D341Med (cell line): ENCODE measurements at places on chromosomes 12 and 14.

- DNase-seq = peak; percentile 4
Observed at GRCh38 chr14:101118233-101118632, 214.7 kb upstream of the RTL1 start.

GRCh38 chr14:99324291-99324690 is 52.3 kb upstream of the BCL11B start:
- no peak for DNase-seq

DNA sequence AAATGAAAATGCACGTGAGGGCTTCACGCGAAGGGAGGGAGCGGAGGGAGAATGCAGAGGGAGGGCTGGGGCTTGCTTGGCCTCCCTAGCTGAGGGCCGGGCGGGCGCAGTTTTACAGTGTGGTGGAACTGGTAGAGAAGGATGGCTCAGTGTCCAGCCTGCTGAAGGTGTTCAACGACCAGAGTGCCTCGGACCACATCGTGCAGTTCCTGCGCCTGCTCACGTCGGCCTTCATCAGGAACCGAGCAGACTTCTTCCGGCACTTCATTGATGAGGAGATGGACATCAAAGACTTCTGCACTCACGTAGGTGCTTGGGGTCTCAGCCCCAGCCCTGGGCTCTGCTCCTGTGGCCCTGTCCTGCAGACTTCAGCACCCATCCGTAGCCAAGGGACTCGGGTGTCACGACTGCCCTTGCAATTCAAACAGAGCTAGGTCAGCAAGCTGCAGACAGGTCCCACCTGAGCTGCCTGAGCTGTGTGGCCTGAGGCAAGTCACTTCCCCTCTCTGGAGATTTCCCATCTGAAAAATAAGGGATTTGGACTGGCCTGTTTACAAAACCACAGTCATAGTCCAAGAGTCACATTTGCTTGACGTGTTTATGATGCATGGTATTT is 18.4 kb downstream of the OTUB2 start:
- no peak for DNase-seq

GRCh38 chr12:122908915-122909314 is 13.0 kb upstream of the VPS37B start:
- no peak for DNase-seq

- DNase-seq = no peak
Observed at GRCh38 chr12:88934163-88934747, 354.0 kb upstream of the KITLG start.

GRCh38 chr14:100640471-100641273 is 53.5 kb upstream of the BEGAIN start:
- DNase-seq = no peak

- no peak for DNase-seq
Observed at GRCh38 chr12:68565391-68565903, 45.3 kb upstream of the RAP1B start.

GRCh38 chr12:102865821-102866615 is 51.0 kb downstream of the PAH start:
- DNase-seq = no peak

DNA sequence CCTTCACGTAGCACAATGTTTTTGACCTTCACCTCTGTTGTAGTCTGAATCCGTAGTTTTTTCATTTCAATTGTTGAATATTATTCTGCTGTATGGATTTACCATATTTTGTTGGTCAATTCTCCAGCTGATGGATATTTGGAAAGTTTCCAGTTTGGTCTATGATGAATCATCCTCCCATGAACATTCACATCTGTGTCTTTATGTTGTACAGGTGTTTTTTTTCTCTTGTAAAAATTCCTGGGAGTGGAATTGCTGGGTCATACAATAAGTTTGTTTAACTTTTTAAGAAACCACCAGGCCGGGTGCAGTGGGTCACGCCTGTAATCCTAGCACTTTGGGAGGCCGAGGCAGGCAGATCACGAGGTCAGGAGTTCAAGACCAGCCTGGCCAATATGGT is 36.7 kb upstream of the GNG2 start:
- DNase-seq = no peak

GRCh38 chr12:122917507-122918121 is 21.7 kb upstream of the VPS37B start:
- DNase-seq = no peak

GRCh38 chr12:64098709-64099354 is 123.3 kb downstream of the KICS2 start:
- peak; percentile 33 for DNase-seq

DNA sequence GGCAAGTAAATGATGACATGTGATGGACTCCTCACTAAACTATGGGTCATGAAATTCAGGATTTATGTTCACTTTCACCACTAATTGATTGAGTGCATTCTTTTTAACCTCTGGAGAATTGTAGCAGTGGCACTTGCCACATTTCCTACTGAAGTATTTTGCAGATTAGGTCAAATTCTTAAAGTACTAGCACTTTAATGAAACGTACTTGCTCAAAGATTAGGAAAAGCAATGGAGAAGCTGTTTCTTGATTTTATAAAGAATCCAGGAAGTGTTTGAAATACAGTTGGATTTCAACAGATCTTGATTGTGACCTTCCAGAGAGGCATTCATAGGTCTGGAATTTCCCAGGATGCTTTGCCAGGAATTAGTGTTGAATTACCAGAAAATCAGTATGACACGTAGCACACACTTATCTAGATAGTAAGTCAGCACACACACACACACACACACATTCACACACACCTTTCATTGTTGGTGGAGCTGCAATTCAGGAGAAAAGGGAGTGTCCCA is 162.6 kb downstream of the MYRFL start:
- DNase-seq = no peak

DNA sequence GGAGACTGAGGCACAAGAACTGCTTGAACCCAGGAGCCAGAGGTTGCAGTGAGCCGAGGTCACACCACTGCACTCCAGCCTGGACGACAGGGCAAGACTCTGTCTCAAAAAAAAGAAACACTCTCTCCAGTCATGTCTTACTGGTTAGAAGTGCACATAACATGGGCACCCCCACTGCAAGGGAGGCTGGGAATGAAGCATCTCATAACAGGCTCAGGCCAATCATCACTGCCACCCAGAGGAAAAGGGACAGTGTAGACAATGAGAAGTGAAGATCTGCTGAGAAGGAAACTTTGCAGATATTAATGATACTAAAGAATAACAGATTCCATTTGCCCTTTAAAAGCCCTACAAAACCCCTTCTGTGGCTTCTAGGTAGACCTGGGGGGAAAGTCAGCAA is 66.9 kb downstream of the ITPK1 start:
- DNase-seq = no peak

DNA sequence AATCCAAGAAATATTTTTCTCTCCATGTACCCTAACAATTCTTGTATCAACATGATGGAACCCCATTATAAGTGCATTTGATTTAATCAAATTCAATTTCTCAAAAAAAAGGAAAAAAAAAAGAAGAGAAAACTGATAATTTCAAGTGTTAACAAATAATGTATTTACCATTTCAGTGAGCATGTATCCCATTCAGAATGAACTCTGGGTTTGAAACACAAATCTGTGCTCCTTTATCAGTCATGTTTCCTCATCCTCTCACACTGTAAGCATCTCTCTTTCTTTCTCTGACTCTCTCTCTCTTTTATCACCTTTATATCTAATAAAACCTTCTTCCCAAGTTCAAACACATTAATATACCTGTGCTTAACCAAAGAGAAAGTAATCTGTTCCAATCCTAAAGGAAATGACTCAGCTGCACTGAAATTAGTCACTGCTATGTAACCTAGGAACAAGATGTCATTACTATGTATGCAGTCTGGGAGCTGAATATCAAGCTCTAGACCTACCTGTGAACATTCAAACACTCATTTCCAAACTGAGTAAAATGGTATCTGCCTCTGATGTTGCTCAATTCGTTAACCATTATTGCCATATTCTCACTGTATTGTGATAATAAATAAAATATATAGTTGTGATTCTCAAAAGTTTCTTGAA is 135.0 kb upstream of the LRIG3 start:
- no peak for DNase-seq

GRCh38 chr12:21350975-21351374 is 16.3 kb upstream of the SLCO1A2 start:
- DNase-seq = no peak

GRCh38 chr12:44433659-44434058 is 442.5 kb downstream of the NELL2 start:
- no peak for DNase-seq

GRCh38 chr12:56162468-56163290 is 4.5 kb downstream of the MYL6 start:
- no peak for DNase-seq

DNA sequence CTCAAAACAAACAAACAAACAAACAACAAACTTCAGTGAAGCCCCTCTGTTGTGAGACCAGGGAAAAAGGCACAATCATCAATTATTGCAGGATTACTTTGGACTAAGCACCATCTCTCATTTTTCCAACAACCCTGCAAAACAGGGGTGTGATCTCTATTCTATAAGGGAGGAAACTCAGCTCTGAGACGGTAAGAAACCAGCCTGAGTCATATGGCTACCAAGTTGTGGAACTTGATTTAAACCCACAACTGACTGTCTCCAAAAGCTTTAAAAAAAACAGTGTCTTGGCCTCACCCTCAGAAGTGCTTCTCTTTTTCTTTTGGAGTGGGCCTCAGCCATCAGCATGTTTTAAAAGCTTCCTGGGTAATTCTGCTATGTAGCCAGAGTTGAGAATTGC is 49.8 kb downstream of the RIN3 start:
- DNase-seq = no peak

DNA sequence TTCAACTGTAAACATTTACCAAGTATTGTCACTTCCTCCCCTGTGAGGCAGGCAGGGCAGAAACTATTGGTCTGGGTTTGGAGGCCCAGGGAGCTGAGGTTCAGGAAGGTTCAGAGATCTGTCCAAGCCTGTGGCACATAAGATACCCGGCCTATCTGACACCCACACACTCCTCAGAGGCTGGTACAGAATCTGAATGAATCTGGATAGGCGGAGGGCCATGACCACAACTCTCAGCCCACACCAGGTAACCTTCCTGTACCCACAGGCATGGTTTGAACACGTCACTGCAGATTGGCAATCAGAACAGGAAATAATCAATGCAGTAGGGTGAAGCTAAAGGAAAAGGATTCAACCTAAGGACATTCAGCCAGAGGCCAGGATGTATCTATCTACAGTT is 92.8 kb upstream of the TMCC3 start:
- DNase-seq = no peak

DNA sequence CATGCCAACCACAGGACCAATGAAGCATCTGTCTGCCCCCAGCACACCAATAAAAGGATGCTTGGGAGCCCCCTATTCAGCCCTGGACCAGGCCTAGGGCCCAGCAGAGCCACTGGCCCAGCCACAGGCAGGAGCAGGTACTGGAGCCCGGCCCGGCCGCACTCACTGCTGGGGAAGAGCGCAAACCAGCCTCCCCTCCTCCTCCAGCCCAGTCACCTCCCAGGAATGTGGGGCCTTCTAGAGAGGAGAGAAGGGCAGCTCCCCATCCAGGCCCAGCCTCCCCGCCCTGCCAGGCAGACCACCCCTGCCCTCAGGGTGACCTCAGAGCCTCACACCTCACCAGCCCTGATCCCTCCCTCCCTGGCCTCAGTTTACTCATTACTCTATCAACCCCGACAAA is 56.2 kb downstream of the CCNK start:
- DNase-seq = no peak

DNA sequence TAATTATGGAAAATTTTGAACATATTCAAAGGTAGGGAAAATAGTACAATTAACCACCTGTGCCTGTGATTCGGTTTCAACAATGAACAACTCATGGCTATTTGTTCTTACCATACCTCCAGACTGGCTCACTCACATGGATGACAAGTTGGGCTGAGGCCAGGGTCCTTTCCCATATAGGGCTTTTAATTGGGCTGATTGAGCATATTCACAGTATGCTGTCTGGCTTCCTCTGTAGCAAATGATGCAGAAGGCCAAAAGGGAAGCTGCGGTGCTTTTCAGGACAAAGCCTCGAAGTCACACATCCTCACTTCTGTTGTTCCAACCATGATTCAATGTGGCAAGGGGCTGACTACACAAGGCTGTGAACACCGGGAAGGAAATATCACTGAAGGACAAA is 297.5 kb upstream of the SLC16A7 start:
- DNase-seq = no peak

DNA sequence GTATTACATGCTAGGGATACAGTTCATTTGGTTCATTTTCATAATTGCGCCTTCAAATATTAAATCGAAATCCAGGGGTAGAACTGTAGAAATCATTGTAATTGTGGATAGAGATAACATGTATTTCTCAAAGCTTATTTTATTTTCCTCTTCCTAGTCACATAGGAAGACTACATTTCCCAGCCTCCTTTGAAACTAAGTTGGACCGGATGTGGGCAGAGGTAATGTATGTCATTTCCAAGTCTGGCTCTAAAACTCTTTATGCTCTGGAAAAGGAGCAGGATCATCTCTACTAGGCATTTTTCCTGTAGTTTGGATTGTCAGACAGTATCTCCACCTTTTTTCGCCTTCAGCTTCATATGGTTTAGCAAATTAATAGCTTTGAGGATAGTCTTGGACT is 70.1 kb upstream of the CRY1 start:
- DNase-seq = no peak

GRCh38 chr12:57756406-57757341 is 1.8 kb downstream of the MARCHF9 start:
- peak; percentile 88 for DNase-seq

GRCh38 chr14:51302295-51303030 is 62.4 kb downstream of the TMX1 start:
- no peak for DNase-seq

DNA sequence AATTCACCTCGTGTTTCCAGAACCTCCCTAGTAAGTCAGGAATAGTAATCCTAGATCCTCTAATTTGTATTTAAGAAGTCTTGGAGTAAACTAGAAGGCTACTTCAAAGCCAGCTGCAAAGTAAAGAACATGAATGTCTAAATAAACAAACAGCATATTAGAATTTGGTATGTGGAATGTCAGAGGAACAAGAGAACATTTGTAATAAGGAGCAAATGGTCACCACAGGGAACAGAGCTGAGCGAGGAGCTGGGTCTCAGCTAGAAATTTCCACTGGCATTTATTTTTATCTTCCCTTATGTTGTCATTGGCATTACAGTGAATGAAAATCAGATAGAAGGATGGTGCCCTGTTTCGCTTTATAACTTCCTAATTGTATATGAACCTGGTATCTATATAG is 50.2 kb downstream of the FRMD6 start:
- DNase-seq = no peak

DNA sequence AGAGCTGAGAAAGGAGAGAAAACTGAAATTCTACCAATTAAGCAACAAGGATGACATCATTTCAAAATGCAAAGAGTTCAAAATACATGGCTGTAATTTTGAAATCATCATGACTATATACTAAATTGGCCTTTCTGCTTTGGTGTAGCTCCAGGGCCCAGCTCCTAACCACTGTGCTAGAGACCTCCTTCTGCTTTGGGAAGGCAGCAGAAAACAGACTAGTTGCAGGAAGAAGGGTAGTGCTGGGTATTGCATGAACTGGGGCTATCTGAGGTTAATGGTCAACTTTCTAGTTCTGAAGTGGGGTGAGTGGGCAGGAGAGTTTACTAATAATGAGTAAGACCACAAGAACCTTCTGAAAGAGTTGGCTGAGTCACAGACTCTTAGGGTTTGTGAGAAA is 66.2 kb downstream of the PTGER2 start:
- no peak for DNase-seq
